ENCODE measurements at places on chromosomes 3 and 15.

- DNase-seq = peak; percentile 50
Measured at GRCh38 chr15:78873793-78874765, 1.4 kb downstream of the MORF4L1 start.

- peak; percentile 7 for DNase-seq
Measured at GRCh38 chr3:112555535-112556170, 6.1 kb downstream of the ATG3 start.

GRCh38 chr3:42651248-42652091, 2.0 kb upstream of the ZBTB47 start:
- DNase-seq = no peak

DNA sequence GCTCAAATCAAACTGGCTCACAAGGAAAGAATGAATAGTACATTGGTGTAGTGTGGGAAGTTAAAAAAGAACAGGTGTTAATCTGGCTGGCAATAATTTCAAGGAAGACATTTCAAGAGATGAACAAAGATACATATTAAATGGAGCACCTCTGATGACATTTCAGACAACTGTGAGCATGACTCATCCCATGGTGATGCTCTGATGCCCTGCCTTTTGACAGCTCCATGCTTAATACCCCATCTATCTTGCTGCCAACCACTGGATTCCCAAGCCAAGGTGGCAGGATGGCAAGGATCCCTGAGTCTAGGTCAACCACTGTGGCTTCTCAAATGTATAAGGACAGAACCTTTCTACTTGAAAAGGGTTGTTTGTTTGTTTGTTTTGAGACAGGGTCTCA, 29.3 kb downstream of the LRRC2 start:
- DNase-seq = no peak

GRCh38 chr15:60546744-60547143, 67.8 kb upstream of the ICE2 start:
- DNase-seq = no peak

DNA sequence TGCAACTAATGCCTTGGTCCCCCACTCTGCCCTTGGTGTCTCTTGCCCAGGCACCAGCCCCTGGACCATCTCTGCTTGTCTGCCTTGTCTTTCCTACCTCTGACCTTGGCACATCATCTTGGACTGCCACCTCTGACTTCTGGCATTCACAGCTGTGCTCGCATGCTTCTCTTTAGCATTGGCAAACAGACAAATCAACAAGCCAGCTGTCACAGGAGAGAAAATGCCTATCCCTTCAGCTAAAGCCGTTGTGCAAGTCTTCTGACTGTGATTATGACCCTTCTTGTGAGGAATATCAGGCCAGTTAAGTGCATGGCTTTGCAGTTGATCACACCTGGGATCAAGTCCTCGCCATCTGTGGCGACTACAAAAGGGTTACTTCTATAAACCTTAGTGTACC, 84.6 kb downstream of the PRICKLE2 start:
- no peak for DNase-seq

DNA sequence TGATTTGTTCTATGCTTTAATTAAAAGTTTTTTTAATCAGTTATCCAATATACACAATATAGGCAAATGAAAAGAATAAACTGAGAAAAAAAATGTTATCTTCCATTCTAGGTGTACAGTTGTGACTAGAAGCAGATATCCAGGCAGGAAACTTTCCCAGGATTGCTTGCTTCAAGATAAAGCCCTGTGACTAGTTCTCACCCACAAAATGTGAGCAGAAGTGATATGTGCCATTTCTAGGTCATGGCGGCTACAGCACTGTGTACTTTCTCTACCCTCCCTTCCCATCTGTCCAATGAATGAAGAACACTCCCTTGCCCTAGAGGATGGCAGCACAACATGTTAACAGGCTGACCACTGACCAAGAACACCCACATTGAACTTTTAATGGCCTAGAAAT, 110.5 kb upstream of the STT3B start:
- DNase-seq = no peak

DNA sequence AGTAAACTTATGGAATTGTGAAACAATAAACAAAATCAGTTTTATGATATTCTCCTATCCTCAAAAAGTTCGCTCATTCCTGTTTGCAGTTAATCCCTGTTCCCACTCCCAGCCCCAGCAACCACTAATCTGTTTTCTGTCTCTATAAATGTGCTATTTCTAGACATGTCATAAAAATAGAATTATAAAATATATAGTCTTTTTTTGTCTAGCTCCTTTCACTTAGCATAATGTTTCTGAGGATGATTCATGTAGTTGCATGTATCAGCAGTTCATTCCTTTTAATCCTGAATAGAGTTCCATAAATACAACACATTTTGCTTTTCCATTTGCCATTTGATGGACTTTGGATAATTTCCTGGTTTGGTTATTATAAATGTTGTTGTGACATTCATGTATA, 140.0 kb downstream of the KCNAB1 start:
- DNase-seq = no peak

DNA sequence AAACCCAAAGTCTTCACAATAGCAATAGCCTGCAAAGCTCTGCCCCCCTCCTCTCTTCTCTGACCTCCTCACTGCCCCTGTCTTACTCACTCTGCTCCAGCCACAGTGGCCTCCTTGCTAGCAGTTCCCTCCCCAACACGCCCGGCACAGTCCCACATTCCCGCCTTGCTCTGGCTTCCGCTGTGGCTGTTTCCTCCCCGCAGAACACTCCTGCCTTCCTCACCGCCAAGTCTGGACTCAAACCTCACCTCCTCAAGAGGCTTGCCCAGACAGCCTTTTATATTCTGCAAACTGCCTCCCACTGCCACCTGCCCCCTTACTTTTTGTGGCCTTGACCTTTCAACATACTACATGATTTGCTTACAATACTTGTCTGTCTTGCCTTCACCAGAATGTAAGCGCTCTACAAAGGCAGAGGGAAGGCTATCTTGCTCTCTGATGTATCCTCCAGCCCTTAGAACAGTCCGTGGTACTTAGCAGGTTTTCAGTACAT, 406 bp upstream of the MPI start:
- DNase-seq = peak; percentile 59

DNA sequence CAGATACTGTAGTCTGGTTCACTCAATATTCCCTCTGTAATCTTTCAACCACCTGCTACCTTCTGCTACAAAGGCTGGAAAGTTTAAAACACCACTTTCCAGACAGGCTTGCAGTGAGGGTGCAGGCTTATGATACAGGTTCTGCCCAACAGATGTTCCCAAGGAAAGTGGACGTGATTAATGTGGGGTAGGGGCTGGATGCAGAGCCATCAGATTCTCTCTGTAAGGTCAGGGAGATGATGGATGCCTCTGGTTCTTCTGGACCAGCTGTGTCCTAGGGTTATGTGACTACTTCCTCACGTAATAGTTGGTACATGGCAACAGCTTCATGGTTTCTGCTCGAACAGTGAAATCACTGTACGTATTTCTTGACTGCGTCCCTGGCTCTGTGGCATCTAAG, 11.1 kb downstream of the GPR176 start:
- DNase-seq = no peak

DNA sequence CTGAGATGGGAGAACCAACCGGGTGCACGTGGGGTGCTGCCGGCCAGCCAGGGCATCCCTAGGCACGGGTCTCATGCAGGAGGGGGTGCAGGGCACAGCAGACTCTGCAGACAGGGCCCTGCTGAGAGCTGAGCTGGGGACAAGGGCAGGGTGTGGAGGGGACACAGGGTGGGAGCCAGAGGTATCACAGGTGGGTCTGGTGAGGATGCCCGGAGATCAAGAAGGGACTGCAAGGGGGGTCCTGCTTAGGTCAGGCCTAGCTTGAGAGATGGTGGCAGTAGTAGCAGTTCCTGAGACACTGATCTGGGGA, 39.5 kb upstream of the PRR23E start:
- no peak for DNase-seq

GRCh38 chr15:101006931-101007691, 88.0 kb downstream of the LRRK1 start:
- peak; percentile 94 for DNase-seq

DNA sequence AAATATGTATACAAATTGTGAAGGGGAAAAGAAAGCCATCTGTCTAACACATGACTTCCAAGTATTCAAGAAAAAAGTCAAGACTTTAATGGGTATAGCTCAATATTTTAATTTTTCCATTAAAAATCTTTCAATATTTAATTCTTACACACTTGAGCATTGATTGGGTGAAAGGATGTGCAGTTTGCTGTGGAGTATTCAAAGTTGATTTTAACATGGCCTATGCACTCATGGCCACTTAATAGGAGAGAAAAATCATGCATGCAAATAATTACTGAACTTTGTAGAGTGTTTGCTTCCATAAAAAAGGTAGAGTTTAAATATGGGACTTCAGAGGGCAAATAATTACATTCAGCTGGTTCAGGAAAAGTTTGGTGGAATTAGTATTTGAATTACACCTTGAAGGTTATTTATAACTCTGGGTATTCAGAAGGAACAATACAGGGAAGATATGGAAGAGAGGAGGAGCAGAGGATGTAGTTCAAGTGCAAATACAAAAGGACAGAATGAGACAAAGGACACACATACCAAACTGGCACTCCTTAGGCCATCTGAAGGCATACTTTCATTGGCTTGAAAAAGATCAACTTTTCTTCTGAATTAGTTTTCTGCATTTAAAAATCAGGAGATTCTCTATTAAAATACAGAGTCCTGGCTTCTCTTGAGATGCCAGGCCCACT, 90.1 kb downstream of the OTOL1 start:
- no peak for DNase-seq

- DNase-seq = peak; percentile 93
Measured at GRCh38 chr3:15556512-15556911, 35.0 kb upstream of the COLQ start.

GRCh38 chr3:132382688-132383194, 34.6 kb upstream of the DNAJC13 start:
- no peak for DNase-seq

GRCh38 chr3:139378587-139379241, 10.7 kb downstream of the COPB2 start:
- DNase-seq = no peak

DNA sequence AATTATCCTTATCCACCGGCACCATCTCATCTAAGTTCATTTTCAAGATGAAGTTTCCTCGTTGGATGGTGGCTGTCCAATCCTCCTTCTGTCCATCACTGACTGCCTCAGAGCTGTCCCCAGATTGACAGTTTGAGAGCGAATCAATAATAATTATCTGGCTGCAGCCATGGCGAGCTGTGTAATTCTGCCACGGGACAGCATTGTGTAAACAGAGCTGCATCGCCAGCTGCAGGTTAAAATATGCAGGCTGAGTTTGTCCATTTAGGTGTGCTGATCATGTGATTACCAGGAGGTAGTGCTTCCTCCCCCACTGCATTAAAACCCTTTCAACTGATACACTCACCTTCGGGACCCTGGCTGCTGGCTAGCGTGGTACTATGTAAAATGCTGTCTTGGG, 461.9 kb upstream of the ONECUT1 start:
- no peak for DNase-seq

- DNase-seq = no peak
Measured at GRCh38 chr15:42576040-42576594, 711 bp downstream of the STARD9 start.

DNA sequence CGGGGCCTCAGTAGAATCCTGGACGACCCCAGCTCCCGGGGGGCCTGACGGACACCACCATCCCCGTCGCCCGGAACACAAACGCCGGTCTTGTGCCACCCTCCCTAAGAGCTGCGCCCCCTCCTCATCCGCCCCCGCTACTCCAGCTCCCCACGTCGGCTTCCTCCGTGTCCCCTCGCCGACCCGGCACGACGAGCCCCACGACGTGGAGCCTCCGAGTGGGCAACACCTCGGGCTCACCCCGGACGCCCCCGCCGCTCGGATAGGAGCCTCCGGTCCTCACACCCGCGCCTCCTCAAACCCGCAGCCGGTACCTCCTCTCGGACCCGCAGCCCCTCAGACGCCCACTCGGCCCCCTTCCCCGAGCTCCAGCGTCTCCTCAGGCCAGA, 525 bp downstream of the NPTN start:
- DNase-seq = no peak

DNA sequence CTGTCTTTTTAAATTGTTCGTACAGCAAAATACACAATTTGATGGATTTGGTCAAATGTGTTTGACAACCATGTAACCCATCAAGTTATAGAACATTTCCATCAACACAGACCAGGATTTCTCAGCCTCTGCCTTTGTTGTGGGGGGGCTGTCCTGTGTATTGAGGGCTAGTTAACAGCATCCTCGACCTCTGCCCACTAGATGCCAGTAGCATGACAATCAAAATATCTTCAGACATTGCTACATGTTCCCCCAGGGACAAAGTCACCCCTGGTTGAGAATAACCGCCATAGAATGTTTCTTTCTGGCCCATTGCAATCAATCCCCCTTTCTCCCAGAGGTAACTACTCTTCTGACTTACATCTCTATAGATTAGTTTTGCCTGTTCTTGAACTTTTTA, 310.1 kb upstream of the RGMA start:
- DNase-seq = no peak

GRCh38 chr3:8982509-8982908, 19.2 kb upstream of the RAD18 start:
- DNase-seq = peak; percentile 83

GRCh38 chr15:86377914-86378313, 298.2 kb downstream of the AGBL1 start:
- no peak for DNase-seq

DNA sequence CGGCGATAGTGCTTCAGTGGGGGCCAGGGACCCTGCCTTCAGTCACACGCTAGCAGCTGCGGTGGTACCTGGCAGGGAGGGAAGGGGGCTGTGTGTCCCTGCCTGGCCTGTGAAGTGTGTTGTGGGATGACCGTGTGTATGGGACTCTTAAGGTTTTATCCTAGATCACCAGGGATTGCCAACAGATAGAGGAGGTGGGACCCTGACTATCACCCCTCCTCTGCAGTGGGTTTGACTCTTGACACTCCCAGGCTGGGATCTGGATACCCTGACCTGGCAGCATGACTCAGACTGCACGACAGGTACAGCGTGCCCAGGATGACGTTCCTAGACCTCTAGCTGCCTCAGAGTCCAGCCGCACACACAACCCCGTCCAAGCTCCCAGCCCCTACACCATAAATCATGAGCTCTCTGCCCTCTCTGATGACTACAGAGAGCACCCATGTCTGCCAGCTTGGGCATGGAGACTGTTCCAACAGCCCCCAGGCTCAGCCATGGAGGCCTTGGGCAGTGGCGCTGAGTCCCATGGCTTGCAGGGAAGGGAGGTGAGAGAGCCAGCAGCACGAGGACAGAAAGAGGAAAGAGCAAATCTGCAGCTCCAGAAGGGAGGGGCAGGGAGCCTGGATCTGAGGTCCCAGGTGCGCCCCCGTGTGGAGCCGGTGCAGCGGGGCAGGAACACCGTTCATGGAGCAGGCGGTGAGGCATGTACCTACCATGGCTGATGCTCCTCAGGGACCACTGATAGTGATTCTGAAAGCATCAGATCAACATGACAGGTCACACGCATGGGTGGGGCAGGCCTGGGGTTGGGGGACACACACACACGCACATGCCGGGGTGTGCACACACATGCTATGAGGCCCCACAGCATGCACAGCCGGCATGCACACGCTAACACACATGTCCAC, 71.0 kb downstream of the ADAMTS7 start:
- peak; percentile 70 for DNase-seq

GRCh38 chr15:88938802-88939485, 25.8 kb upstream of the MFGE8 start:
- no peak for DNase-seq

Measured in suppressor macrophage treated with lipopolysaccharide for 1 hour (primary cell).